ENCODE measurements at places on chromosomes 5 and 9.

DNA sequence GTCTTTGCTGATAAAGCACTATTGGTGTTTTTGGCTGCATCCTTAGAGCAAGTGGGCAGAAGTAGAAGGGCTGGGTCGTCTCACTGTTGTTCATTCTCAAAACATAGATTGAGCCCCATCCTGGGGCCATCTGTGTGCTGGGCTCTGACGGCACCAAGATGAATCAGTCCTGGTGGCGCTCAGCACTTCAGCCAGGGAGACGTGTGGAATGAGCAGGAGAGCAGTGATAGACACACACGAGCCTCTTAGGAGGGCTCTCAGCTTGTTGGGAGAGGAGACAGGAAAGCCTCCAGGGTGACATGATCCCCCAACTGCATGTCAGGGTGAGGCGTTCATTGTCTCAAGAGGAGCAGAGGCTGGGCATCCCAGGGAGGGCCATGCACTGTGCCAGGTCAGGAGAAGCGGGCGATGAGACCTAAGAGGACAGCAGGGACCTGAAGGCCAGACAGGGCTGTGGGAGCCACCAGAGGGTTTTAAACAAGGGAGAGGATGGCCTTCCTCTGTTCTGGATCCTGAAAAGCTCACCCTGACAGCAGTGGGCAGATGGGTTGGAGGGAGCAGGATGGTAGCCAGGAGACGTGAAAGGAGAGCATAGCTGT, 115.8 kb downstream of the DAB2IP start:
- no peak for DNase-seq

- no peak for DNase-seq
These were observed 31.2 kb downstream of the PIK3R1 start for GRCh38 chr5:68246802-68247201.

DNA sequence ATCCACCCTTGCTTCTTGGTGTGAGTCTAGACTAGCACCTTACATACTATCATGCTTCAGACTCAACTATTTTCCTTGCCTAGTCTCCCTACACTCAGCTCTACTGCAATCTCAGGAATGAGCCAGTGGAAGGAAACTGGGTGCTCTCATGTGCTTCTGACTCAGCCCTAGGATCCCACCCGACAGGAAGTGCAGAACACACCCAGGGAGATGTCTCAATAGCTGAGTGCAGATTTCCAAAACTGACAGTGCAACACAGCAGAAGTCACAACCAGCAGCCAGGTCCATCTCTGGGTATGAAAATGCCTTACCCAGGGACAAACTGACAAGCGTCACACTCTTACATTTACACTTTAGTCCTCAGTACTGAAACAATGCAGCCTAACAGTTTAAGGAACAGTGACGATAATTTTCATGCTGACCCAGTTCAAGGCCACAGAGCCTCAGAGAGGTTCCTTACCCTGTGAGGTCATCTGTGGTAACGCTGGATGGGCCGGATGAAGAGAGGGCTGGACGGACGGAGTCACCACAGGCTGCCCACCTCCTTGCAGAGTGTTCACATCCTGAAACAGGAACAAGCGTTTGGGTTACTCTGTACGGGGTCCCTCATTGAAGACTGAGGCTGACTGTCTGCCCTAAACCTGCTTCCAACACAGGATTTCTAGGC, 33.0 kb downstream of the FKBP15 start:
- DNase-seq = no peak

GRCh38 chr9:111356481-111357244, 26.6 kb upstream of the OR2K2 start:
- DNase-seq = no peak

DNA sequence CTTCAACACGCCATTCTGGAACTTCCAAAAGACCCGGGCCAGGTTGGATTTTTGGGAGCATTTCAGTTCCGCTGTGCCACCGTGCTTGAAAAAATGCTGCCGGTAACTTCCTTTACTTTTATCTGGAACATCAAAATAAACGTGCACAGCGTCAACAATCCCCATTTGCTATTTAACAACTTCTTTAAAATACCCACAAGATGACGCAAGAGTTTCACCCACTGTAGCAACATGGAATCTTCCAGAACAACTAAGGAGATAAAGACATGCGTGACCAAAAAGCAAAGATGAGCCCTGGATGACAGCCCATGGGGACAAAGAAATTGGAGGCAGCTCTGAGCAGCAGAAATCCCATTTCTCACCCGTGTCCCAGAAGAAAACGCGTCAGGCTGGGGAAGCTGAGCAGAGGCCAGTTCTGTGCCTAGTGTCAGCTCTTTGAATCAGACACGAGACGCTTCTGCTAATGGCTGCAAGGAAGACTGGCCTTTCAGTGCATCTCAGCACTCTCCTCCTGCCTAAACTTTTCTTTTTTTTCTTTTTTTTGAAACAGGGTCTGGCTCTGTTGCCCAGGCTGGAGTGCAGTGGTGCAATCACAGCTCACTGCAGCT, 61.3 kb downstream of the SECISBP2 start:
- DNase-seq = no peak

DNA sequence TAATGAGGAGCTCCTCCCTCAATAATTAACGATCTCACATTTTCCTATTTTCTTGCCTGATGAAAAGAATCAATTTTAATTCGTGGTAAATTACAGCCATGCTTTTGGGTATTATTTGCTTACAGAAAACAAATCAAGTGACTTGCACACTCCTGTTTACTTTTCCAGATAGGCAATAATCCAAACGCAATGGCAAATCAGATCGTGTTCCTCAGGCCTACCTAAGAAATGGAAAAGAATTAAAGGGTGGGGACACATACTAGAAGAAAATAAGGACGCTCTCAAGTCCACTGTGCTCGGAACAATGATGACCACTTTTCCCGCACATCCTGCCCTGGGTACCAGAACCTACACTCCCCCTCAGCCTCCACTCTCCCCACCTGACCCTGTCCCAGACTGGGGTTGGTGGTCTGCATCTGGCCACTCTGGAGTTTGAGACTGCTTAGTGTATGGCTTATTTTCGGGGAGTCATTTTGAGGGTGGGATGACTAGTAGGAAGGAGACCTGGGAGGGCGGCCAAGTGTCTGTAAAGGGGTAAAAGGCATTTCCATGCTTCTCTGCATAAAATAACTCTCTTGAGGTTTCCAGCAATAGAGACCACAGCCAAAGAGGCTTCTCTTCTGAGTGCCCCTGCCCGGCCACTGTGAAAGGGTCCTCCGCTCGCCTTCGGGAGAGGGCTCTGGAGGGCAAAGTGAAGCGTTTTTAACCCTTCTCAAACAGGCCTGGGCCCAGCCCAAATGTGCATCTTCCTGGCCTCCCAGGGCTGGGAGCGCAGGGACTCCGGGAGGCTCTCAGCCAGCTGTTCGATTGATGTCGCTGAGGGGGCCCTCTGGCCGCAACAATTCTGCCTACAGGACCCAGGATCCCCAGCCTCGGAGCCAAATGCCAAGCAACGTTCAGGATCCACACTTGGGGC, 4.5 kb upstream of the OTP start:
- no peak for DNase-seq

DNA sequence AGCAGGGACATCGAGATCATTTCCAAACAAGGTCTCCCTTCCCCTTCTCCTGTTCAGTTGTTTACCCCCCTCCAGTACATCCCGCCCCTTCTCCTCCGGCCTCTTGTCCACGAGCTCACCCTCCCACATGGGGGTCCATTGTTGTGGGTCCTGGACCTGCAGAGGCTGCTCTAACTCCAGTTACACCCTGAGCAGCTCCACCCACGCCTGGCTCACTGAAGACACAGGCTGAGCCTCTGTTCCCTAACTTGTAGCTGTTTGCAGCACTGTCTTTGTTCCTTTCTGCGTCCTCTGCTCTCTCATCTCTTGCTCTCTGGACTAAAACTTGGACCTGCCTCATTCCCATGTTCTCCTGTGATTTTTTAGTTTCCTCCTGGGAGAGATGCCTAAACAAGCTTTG, 377.5 kb downstream of the MED10 start:
- DNase-seq = no peak

- DNase-seq = no peak
These were observed 42.8 kb downstream of the NEURL1B start for GRCh38 chr5:172683645-172684471.

DNA sequence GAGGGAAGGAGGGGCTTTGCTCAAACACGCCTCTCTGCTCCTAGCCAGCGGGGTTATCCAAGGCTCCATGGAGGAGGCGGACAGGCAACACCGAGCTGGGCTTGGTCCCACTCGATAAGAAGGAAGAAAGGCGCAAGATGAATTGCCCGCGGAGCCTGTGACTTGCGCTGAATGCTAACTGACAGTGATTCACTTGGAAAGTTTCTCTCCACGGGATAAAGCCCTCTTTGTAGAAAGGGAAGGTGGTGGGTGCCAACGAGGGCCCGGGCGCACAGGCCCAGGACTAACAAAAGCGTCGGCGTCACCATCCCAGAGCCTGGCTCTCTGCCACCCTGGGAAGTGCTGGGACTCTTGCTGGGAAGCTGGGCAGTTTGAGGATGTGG, 76.0 kb downstream of the VAV2 start:
- DNase-seq = no peak

DNA sequence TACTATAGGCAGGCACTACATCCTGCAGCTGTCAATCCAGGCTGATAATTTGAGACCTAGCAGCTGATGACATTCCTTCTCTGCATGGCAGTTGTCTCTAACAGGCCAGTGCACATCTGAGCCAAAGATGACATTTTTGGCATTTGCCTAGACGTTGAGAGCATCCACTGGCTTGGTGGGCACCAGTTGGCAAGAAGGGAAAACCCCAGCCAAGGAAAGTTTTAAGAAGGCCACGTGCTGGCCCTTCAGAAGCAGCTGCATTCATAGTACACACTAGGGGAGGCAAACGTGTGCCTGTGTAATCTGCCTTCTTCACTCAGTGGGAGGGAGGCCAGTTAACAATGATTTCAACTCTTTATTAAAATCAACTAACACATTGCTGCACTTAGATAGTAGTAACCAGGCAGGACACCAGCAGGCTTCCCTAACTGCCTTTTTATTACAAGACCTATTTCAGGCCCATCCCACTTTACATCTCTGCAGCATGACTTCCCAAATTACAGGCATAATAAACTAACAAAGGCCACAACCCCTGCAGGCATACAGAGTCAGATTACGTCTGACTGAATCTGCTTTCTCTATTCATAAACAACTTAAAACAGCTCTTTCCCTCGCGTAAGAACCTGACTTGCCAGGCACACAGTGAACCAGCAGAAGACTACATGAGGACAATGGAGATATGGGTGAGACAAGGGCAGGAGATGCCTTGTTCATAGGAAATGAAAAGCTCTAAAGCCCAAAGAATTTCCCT, 576.3 kb downstream of the PDE4D start:
- DNase-seq = peak; percentile 50

- no peak for DNase-seq
These were observed 17.3 kb downstream of the CORO2A start for GRCh38 chr9:98175028-98175569.

DNA sequence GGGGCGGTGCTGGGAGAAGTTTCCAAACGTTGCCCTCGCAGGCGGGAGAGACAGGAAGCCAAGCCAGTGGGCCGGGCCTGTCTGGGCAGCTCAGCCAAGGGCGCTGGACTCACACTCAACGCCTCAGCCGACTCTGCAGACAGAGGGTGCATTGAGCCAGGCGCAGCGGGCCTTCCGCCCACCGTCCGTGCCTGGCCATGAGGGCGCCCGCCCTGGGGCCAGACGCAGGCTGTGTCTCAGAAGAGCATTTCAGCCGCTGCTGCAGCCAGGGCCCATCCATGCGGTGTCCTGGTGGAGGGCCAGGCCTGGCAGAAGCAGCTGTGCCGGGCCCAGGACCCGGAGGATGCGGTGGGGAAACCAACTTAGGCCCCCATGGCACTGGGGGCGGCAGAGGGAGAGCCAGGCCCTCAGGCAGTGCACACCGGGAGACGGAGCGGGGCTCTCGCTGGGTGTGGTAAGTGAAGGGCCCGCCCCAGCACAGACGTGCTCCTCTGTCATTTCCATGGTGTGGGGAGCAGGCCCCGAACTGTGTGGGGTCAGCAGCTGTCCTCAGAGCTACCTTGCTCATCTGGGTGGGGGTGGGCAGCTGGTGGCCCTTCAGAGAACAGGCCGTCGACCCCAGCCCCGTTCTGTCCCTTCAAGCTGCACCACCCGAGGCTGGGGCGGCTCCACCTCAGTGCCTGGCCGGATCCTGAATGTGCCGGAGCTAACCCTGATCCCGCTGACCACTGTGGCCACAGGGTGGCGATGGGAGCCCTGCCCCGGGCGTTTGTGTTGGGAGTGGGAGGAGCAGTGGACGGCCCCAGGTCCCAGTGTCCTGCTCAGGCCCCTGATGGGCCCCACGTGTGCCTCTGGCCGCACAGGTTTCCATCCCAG, 18.0 kb downstream of the DNLZ start:
- DNase-seq = no peak

DNA sequence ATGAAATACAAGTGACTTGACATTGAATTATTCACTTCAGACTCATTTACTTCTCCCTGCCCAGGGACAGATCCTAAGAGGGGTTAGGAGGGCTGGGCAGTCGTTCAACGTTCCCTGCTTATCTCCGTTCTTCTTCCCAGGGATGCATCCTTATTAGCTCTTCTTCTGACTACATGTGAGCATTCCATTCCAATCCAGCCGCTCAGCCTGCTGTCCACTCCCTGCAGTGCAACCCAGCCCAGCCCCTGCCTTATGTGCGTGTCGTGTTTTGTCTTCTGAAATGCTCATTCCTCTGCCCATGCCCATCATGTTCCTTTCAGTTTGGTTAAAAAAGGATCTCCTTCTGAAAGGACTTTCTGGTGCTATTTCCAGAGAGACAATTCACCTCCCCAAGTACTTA, 64.7 kb upstream of the PALM2AKAP2 start:
- no peak for DNase-seq

GRCh38 chr9:113352411-113352810, 3.1 kb downstream of the BSPRY start:
- no peak for DNase-seq

GRCh38 chr5:55509796-55510522, 24.8 kb downstream of the PLPP1 start:
- no peak for DNase-seq

- DNase-seq = no peak
These were observed 810.4 kb upstream of the GRAMD2B start for GRCh38 chr5:125612776-125613175.

DNA sequence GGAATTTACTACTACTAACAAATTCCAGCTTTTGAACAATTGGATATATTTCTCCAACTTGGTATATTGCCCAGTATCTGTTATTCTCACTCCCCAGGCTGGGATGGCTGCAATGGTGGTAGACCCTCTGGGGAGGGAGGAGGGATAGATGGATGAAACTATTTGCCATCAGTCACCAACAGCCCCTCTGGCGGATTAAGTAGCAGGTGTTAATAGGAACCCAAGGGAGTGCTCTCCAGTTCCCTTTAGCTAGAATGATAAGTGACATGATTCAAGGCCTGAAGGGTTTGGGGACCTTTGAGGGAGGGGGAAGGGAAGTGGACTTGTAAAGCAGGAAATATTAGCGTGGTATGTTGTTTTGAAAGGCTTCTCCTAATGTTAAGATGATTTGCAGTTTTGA, 824.0 kb upstream of the ARRDC3 start:
- DNase-seq = no peak

GRCh38 chr9:114303571-114303970, 19.3 kb upstream of the ORM1 start:
- no peak for DNase-seq

Data from NCI-H2081 treated with DMSO at 0.1 percent for 48 hours (cell line).